GM18507 (cell line): ENCODE measurements at places on chromosomes 7 and 10.

DNA sequence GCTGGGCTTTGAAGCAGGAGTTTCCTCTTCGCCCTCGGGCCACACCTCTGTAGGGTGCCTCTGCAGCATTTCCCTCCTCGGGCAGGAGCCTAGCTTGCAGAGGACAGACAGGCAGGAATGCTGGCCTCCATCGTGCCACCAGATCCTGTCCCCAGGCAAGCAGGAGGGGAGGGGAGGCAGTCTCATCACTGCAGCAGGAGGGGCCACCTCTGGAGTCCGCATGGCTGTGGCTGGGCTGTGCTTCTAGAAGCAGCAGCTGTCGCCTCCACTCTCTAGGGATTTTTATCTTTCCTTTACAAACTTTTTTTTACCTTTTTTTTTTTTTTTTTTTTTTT, 181.4 kb downstream of the CUX1 start:
- no peak for DNase-seq

GRCh38 chr10:5945561-5946418, 31.6 kb downstream of the IL15RA start:
- DNase-seq, result no peak

DNA sequence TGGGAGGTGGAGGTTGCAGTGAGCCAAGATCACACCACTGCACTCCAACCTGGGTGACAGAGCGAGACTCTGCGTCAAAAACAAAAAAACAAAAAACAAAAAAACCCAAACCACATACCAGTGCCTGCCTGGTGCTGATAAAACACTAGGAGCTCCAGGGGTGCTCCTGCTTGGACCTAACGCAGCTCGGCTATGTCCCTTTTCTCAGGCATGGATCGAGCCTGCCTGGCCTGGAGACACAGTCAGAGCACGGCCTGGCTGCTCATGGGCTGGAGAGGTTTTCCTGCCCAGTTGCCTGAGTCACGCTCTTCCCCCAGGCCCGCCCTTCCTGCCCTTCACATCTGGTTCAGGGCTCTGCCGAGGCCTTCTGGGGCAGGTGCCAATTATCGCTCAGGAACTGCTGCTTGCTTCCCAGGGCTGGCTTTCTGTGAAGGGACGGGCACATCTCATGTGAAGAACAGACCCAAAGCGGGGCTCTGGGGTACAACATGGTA, 12.6 kb upstream of the NPFFR1 start:
- no peak for DNase-seq

GRCh38 chr7:602341-603141, 82.9 kb upstream of the PDGFA start:
- peak; percentile 18 for DNase-seq

DNA sequence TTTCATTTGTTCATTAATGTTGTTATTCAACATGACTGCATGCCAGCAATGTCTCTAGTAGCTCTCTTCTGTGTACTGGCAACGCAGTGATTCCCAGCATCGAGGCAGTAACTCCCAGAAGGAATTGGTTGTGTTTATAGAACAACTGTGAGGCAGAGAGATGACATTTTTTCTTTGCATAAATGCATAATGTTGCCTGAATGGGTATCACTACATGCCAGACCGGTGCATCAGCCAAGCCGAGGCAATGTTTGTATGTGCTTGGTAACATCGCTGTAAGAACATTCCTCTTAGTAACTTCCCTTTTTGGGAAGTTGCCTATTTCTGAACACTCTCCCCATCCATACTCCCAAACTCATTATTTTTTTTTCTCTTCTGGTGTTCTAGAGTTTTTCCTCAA, 182.9 kb downstream of the HTR7 start:
- DNase-seq, result no peak

DNA sequence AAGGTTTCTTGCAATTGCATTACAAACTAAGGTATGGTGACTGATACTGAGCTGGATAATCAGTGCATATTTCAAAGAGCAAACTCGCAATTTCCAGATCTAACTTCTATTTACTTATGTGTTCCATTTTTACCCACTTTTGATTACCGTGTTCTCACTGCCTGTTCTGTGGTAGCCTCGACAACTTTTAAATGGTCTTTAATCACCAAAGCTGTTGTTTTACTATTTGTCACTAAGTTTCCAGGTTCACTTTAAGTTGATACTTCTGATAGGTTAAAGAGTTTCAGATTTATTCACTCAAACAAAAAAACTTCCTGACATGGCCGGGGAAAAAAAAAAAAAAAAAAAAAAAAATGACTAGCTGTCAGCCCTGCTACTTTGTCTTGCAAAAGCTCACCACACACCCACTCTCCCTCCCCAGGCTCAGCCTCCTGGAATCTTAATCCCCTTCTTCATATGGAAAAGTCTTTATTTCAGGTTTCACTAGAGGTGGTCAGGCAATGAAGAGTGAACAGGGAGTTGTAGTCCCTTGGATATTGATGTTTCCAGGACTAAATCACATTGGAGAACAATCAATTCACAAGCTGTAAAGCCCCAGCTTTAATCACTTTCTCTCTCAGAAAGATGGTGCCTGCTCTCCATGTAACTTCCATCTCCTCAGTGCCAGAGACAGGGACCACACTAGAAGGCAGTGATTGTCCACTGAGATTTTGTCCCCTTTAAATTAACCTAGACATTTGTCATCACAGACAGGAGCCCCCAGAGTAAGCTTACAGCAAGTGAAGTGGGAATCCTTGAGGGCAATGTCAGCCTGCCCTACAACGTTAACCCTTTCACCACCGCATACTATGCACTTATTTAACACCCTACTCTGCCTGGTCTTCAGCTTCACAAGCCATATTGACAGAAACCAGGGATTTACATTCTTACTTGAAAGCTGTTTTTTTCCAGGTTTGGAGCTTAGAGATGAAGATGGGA, 749.1 kb upstream of the SORCS1 start:
- no peak for DNase-seq

DNA sequence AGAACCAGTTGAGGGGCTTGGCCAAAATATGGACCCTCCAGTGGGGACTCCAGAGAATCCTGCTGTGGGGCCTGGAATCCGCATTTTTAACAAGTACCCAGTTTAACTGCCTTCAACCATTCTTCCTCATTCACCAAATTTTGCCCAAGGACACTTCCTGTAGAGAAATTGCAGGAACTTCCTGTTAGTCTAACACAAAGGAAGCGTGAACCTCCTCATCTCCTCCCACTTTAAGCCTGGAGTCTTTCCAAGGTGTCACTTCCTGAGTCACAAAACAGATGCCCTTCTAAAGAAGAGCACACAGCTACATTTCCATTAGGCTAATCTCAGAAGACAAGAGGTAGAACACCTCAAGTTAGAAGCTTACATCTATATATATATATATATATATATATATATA, 188.4 kb downstream of the PPP1R17 start:
- no peak for DNase-seq

GRCh38 chr7:130379921-130380860, at the start of gene CPA1:
Gene CPA1, plus strand, starts transcription at chr7:130380494. Its CDS starts 27 bp downstream, at chr7:130380521.
- no peak for DNase-seq

DNA sequence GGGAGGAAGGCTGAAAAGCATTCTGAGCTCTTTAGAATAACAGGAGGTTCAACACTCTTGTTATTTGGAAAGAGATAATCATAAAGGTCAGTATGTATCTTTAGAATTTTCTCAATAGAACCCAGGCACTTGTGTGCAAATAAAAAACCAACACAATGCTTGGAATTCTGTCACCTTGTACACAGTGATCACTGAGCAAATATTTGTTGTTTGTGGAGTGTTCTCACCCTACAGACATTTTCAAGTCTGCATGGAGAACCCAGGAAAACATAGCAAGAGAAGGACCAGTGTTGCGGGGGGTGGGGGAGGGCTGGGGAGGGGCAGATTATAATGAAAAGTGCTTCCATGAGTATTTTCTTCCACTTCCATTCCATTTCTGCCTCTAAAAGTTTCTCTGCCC, 87.4 kb downstream of the FAM107B start:
- no peak for DNase-seq
